ENCODE measurements at places on chromosomes 5 and 9.

- no peak for DNase-seq
These were observed 19.9 kb upstream of the GLIPR2 start for GRCh38 chr9:36116593-36116992.

DNA sequence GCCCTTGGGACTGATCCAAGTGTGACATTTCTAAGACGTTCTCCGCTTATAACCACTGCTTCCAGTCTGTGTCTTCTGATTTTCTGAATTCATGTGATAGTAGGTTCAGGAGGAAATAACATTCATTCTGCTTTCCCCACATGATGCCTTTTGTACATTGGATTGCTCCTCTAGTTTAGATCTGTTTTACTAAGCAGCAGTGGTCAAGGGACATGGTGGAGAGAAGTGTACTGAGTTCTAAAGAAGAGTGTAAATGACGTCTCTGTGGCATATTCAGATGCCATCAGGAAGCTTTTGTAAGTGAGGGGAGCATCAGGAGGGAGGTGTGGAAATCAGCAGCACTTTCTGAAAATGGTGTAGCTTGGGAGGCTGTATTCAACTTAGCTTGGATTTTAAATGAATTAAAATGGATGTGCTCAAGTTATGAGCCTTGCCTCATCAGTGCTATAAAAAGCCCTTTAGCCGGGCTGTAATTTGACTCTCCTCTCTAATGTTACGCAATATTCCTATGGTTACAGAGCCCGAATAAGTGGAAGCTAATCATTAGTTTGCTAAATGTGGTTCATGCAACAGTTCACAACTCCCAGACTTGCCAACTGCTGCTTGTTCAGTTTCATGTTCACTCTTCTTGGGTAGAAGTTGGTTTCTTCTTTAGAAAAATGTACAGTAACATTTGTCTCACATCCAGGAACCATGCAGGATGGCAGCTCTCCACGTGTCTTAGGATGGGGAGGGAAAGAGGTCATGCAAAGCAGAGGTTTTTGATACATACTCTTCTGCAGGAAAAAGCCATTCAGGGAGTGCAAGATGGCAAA lies 281.3 kb downstream of the ARHGAP26 start:
- peak; percentile 91 for DNase-seq

DNA sequence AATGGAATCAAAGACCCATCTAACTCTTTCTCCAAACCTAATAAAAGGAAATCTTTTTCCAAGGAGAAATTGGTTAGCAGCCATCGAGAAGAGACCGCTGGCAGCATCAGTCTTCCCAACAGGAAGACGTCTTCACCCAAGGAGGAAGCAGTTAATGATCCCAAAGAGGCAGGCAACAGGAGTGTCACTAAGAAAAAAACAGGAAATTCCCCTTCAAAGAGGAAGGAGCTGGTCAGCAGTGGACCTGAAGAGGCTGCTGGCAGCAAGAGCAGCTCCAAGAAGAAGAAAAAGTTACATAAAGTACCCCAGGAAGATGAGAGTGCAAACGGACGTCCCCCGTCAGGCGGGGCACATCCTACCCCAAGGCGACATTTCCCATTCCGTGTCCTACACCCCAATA lies 143.7 kb downstream of the ELAVL2 start:
- DNase-seq = no peak

DNA sequence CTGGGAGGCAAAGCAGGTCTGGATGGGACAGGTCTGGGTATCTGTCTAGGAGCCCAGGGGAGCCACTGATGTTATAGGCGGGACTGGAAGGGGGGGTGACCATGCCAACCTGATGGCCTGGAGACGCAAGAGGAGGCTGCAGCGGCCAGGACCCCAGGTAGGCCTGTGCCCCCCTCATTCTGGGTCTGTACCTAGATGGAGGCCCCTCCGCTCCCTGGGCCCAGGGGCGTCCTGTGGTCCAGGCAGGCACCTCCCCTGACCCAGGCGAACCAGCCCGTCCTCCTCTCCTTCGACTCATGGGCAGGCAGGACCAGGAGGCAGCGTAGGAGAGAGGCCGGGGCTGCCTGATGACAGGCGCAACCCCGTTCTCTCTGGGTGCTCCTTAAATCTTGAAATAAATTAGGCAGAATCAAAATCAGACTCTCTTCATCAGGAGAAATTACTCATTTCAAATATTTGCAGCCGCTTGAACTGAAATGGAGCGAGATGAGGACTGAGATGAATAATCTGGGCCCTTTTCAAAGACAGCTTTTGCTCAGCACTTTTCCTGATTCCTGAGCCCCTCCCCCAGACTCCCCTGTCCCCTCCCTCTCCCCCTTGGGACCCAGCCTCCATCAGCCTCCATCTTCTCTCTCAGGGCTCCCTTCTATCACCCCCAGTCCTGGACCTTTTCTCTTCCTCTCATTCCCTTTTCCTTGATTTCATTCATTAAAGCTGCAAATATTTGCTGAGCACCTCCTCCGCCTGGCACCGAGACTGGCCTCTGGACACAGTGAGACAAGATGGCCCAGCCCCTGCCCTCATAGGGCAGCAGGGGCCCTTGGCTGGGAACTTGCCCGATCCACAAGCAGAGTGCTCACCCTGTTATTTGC lies 46.8 kb upstream of the IER5L start:
- DNase-seq = no peak

DNA sequence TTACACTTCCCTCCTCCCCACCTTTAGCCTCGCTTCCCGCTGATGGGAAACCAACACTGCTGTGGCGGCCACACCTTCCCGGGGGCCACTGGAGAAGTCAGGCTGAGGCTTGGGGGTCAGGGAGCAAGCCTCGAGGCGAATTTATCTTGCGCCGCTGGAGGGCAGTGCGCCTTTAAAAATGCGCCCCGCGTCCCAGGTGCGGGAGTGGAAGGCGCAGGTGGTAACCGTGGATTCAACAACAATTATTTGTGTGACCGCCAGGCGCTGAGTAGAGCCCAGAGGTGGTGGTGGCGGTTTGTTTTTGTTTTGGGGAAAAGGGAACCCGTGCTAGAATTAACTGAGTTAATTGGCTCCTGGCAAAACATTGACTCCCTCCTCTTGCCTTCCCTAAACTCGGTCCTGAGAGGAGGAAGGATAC lies 1.1 kb downstream of the CFAP77 start:
- peak; percentile 9 for DNase-seq

DNA sequence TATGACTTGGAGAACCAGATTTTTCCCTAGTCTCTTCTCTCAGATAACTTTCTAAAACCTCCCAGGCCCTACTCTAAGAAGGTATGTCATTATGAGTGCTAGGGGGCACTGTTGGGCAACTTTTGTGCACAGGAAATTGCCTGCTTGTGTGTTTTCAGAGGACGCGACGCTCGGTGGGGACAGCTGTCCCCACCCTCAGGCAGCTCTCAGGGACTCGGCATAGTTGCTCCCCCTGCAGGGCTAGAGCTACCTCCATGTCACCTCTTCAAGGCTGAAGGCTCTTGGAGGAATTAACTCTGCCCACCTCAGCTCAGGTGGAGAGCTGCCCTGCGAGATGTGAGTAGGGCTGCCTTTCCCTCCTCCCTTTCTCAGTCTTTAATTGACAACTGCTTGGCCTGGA lies 10.2 kb upstream of the TIFAB start:
- DNase-seq = peak; percentile 23

- no peak for DNase-seq
These were observed 15.2 kb upstream of the PHYKPL start for GRCh38 chr5:178247481-178248456.

Data from fibroblast of skin of abdomen (primary cell).